ENCODE measurements at places on chromosomes 5 and 9. TPM values are rescaled to one million over a fixed set of nuclear protein-coding genes. Genes with fewer than 3 reads are reported as not detected.
A peak's percentile ranks its signal among the peaks of the same experiment; 100 is the strongest.

DNA sequence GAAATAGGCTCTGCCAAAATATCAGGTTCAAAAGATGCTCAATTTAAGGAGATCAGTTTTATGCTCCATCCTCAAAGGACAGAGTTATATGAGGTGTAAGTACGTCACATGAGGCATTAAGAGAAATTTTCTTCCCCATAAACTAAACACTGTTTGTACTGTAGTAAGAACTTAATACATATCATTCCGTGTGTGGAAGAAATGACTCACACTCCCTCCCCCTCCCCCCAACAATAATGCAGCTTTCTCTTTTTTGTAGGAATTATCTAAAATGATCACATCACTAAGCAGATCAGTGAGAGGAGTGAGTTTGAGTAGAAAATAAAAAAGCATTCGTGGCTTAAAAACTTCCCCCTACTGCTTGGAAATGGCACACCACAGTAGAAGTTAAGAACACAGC, 2.2 kb downstream of the CDH12 start:
- DNase-seq: no peak

ADAM19 gene
- total RNA-seq: 2.0 TPM

GRCh38 chr9:137114613-137115393, at the start of gene DPP7:
Gene DPP7, minus strand, starts transcription at chr9:137114733. Its CDS starts 20 bp downstream, at chr9:137114713.
- peak; percentile 77 for DNase-seq

GRCh38 chr5:95032801-95033200, 252.1 kb downstream of the MCTP1 start:
- DNase-seq: no peak

- DNase-seq: no peak
Measured at GRCh38 chr5:67896311-67896929, 319.1 kb upstream of the PIK3R1 start.

- DNase-seq: no peak
Measured at GRCh38 chr9:35448496-35448895, 41.4 kb upstream of the RUSC2 start.

DNA sequence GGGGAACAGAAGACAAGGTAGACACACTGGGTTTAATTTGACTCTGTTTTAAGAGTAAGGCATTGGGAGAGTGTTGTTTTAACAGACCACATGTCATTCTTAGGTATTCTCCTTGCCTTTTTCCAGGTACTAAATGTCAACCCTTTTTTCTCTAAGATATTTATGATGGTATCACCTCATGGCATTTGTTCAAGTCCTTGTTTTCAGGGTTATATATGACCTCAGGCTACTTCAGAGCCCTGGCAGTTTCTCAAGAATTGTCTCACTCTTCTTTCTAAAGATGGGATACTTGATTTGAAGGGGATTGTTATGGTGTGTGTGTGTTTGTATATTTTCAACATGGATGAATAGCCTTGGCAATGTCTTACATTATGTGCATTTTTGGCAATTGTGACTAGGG, 131.1 kb upstream of the ACTBL2 start:
- DNase-seq: no peak

MAML1 gene
- total RNA-seq: 11.8 TPM

GDF9 gene
- total RNA-seq: 0.65 TPM

SPAG8 gene
- total RNA-seq: 1.3 TPM

DNA sequence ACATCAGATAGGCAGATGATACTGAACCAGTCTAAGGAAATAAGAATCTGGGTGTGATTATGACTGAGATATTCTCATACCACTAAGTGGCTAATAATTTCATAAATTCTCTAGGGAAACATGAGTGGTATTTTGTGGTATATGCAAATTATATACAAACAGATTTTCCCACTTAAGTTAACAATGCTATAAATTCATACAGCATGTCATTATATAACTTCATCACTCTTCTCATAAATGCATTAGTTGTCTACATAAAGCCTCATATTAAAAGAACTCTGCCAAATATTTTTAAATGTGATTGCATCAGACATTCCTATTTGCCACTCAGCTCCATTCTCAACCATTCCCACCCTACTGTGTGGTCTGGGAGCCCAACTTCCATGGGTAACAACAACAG, 226.5 kb downstream of the TLE1 start:
- no peak for DNase-seq

DNA sequence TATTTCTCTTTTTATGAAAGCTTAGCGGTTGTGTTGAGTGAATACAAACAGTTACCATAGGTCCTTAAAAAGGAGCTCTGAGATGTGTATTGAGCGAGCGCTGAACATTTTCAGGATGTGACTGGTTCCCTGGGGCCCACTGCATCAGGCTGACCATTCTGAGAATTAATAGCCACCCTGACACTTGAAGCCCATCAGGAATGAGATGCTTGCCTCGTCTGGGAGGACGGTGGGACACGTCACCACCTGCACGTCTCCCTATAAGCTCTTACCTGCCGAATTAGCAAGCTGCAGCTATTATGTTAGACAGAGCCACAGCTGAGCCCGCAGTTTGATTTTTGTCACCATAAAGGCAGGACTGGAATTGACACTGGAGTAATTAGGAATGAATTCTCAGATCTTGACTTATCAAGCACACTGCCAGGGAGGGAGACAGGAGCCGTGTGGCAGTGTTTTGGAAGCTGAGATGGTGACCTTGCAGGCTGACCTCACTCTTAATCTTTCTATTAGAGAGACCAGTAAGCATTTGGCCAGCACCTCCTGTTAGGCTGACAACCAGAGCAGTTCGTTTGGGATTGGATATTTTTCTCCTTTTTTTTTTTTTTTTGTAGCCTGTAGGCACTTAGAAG, 373.1 kb upstream of the WWC1 start:
- no peak for DNase-seq

DNA sequence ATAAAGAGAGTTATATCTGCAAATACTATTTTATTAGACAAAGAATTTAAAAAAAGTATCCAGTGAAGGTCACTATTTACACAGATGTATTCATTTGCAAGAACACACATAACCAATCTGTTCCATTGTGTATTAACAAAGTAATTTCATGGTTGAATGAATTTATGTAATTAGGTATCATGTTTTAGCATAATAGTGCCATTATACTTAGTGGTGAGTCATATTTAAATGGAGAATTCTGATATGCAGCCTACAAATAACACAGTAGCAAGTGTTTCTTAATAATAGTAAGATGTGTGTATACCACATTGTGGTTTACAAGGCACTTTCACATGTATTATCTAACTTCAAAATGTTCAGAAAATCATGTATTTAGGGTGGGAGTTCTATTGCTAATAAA, 1028.5 kb upstream of the ACO1 start:
- DNase-seq: no peak

DNA sequence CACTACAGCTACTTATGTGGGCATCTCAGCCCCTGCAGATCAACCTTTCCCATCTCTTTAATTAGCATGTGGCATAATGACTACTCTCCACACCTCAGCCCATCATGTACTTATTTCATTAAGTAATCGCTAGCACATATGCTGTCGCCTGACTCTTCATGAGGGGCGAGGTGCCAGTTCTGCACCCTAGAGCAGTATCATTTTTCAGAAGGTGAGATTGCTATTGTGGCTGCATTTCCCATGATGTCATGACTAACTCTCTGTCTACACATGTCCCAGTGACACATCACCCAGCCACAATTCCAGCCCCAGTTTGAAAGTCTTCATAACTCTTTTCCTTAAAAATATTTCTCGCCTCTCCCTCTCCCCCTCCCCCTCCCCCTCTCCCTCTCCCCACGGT, 7.6 kb upstream of the F2RL1 start:
- no peak for DNase-seq

DNA sequence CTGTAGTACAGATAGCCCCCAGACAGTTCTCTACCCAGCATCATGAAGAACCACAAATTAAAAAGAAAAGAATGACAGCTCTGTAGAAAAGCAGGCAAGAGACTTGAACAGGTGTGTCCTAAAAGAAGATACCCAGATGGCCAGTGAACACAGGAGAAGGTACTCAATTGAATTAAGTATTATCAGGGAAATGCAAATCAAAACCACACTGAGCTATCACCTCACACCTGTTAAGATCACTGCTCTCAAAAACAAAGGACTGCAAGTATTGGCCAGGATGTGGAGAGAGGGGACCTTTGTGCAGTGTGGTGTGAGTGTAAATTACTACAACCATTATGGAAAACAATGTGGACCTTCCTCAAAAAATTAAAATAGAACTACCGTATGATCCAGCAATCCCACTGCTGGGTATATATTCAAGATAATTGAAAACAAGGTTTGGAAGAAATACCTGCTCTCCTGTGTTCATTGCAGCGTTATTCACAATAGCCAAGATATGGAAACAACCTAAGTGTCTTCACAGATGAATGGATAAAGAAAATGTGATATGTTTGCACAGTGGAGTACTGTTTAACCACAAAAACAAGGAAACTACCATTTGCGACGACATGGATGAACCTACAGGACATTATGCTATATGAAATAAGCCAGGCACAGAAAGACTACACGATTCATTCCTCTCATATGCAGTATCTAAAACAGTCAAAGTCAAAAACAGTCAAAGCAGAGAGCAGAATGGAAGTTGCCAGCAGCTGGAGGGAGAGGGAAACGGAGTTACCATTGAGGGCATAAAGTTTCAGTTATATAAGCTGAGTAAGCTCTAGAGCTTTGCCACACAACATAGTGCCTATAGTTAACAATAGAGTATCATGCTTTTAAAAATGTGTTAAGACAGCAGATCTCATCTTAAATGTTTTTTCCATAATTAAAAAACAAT, 102.6 kb downstream of the WNK2 start:
- DNase-seq: no peak

DTWD2 gene
- total RNA-seq: 5.5 TPM

ADAMTSL1 gene
- total RNA-seq: 0.57 TPM

FOXD4L5 gene
- 0.20 TPM for total RNA-seq

DMRTA1 gene
- total RNA-seq: 0.20 TPM

HAVCR2 gene
- total RNA-seq: 3.5 TPM

TAF9 gene
- total RNA-seq: 38.8 TPM

ZNF879 gene
- total RNA-seq: 3.0 TPM

- DNase-seq: no peak
Measured at GRCh38 chr5:111572561-111572960, 60.2 kb upstream of the STARD4 start.

DNA sequence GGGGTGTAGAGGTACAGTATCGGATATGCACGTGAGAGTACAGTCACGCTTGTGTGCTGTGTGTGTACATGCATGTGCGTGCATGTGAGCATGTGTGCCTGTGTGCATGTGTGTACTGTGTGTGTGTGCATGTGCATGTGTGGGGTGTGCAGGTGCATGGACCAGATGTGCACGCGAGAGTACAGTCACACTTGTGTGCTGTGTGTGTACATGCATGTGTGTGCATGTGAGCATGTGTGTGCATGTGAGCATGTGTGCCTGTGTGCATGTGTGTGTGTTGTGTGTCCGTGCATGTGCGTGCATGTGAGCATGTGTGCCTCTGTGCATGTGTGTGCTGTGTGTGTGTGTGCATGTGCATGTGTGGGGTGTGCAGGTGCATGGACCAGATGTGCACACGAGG, 10.3 kb downstream of the SLC6A19 start:
- DNase-seq: peak; percentile 2

DNA sequence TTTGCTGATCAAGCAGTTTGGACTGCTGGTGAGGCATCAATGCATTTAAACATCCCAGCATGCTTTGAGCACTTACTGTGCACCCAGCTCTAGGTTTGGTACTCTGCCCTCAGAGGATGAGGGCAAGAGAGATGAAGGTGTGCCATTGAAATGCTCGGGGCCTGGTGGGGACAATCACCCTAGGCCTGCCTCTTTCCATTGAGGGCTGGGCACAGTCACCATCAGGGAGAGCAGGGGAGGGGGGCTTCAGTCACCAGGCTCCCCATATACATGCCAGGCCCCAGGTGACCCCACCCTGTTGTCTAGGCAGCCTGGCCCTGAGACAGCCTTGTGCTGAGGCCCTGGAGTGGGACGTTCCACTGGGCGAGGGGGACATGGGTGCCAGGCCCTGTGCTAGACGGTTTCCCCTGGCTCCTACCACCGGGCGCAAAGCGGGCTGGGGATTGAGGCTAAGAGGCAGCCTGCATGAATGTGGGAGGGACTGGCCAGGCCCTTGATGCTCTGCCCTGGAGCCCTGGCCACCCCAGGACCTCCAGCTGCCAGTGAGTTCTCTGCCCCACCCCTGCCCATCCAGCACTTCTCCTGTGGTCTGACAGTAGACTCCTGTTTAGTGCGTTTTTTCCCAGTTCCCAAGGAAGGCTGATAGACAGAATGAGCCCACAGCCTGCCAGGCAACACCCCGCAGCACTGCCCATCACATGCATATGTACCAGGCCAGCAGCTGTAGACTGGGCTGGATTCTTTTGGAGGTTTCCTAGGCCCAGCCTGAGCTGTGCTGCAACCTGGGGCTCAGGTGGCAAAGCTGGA, 18.9 kb downstream of the TCF7 start:
- no peak for DNase-seq

DNA sequence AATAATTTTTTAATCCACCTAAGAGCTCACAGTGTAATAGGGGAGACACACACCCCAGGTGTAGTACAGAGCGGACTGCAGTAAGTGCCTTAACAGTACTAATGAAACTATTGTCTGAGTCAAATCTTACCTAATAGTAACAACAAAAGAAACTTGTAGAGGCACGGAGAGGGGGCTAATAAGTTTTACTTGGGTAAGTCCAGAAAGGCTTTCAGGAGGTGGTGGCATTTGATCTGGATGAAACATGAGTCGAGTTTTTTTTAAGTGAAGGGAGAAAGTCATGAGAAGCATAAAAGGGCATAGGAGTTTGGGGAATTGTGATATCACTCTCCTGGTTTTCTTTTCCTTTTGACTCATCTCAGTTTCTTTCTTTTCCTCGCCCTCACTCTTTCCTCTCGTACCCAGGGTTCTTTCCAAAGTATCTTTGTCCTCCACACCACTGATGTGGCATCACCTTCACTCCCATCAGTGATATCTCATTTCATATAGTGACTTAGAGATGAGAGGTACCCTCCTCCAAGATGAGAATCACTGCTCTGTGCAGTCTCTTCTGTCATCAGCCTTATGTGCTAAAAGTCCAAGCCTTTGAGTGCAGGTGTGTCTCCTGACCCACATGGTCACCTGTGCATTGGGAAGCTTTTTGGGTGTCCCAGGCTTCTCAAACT, 2.0 kb downstream of the CTNNA1 start:
- no peak for DNase-seq

GRCh38 chr9:19642256-19642655, 146.6 kb downstream of the SLC24A2 start:
- DNase-seq: no peak

FOXD4L6 gene
- not detected for total RNA-seq

DNA sequence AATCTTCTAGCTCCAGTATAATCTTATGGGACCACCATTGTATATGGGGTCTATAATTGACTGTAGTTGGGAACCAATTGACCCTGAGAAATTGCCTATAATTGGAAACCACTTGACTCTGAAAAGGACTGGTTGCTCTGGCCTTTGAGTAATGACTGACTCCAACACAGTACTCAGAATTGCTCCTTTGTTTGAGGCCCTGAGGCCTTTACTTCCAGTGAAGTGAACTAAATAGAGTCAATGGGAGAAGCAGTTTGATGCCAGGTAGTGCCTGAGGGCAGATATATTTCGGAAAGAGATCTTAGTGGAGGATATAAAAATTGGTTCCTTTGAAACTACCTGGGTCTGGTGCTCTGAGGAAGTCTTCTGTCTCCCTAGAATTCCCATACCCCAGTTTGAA, 16.0 kb upstream of the TMEM171 start:
- no peak for DNase-seq

GRCh38 chr5:143635888-143636287, 176.1 kb upstream of the HMHB1 start:
- DNase-seq: no peak

ARID3C gene
- not detected for total RNA-seq

CIZ1 gene
- total RNA-seq: 115 TPM

Measured in psoas muscle (tissue), 8 donors.